Activated CD8-positive, alpha-beta memory T cell treated with anti-CD3 and anti-CD28 coated beads, Interleukin-2, amount 50 U/mL, for 4 hours (primary cell): ENCODE measurements at places on chromosomes 6 and 20.

GRCh38 chr20:36754656-36755222 is 8.8 kb upstream of the NDRG3 start:
- peak; percentile 34 for DNase-seq

DNA sequence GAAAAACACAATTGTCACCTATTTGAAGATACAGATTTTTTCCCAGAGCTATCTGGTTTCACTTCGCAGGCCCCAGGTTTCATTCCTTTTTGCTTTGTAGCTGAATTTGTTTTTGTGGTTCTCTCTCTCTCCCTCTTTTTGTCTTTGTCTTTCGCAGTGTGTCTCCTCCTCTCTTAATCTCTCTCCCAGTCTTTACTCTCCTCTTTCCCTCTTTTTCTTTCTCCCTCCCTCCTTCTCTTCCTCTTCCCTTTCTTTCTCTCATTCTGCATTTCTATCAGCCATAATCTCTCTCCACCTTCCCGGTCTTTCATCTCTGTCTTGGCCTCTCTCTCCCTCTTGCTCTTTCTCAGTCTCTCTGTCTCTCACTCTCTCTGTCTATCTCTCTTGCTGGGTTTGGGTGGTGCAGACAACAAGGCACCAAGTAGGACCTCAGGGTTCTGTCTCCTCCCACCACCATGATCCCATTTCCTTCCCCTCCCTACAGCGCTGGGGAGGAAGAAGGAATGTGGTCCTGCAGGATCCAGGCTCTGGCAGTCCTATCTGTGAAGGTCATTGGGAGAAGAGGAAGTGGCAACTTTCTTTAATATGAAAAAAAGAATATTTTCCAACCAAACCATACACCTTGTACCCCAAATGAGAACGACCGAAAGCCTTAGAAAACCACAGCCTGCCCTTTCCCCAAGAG is 63.2 kb downstream of the BANF2 start:
- DNase-seq = no peak

DNA sequence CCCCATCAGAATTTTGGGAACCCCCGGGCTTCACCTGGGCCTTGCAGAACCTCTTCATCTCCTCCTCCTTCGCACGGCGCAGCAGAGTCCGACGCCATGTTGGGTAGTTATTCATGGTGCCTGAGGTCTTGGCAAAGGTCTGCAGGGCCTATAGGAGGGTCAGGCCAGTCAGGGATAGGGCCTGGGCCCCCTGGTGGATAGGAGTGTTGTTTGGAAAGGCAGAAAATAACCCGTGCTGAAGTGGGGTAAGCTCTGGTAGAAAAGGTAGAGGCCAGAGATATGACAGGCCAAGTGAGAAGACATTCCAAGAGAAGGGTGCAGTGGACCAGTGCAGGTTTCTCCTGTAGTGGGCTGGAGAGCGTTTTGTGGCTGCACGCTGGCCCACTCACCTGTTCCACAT is 4.9 kb downstream of the SMPD2 start:
- DNase-seq = no peak

GRCh38 chr20:16904751-16905150 is 156.6 kb downstream of the OTOR start:
- no peak for DNase-seq

GRCh38 chr20:34328928-34329677 is 25.9 kb upstream of the AHCY start:
- no peak for DNase-seq

DNA sequence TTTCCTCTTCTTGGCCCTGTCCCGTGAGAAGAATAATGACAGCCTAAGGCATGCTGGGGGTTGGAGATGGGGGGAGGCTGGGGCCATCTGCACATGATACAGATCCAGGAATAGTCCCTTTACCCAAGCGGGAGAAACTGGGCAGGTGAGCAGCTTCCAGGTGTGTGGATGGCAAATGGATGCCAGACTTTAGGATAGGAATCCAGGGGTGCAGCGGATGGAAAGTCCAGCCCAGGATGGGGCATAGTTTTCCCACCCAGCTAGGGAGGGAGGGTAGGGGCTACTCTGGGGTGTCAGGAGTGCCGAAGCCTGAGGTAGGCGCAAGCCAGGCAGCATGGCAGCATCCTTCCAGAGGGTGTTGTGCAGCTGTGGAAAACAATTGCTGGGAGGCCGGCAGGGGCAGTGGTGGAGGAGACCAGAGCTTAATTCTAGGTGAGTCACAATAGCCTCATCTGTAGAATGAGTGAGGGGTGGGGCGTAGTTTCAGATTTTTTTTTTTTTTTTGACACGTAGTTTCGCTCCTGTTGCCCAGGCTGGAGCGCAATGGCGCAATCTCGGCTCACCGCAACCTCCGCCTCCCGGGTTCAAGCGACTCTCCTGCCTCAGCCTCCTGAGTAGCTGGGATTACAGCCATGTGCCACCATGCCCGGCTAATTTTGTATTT is 15.4 kb upstream of the FAM110A start:
- DNase-seq = no peak
